T-cell (primary cell): ENCODE measurements at places on chromosomes 2 and 18.

DNA sequence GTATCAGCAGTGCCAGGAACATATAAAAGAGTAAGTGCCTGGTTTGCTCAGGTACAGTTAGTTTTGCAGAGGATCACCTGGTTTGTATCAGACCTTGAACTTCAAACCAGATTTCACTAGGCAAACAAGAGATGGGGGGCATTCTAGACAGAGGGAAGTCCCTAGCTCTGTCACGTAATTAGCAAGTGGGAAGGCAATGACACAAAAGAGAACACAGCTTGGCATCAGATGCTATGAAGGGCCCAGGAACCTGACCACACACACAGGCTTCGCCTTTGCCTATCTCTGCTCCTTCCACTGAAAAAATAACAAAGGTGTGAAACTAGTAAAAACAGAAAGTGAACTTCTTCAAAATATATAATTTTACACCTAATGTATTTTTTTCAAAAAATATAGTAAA lies 62.6 kb downstream of the CERKL start:
- no peak for DNase-seq
- H3K4me1 ChIP-seq: no peaks in the 10 kb centered on the region
- H3K27me3 ChIP-seq: no peaks in the 10 kb centered on the region
- H3K4me3 ChIP-seq: no peak overlapping the region

DNA sequence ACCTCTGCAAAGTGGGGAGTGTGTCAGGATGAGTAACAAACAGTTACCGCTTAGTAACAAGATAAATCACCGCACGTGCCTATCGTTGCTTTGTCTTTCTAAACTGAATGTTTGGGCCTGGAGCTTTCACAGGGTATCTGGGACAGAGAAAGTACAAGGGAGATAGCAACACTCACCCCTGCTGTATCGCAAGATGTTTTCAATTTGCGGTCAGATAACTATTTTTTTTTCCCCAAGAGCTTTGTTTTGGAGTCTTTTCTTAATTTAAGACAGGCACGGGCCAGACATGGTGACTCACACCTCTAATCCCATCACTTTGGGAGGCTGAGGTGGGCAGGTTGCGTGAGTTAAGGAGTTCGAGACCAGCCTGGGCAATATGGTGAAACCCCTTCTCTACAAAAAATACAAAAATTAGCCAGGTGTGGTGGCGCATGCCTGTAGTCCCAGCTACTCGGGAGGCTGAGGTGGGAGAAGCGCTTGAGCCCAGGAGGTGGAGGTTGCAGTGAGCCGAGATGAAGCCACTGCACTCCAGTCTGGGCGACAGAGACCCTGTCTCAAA lies 146.6 kb downstream of the GBX2 start:
- H3K27me3 ChIP-seq: peaks cover 5% of the 10 kb centered on the region
- no peak overlapping the region for H3K27ac ChIP-seq
- H3K4me3 ChIP-seq: no peak overlapping the region
- DNase-seq: no peak

DNA sequence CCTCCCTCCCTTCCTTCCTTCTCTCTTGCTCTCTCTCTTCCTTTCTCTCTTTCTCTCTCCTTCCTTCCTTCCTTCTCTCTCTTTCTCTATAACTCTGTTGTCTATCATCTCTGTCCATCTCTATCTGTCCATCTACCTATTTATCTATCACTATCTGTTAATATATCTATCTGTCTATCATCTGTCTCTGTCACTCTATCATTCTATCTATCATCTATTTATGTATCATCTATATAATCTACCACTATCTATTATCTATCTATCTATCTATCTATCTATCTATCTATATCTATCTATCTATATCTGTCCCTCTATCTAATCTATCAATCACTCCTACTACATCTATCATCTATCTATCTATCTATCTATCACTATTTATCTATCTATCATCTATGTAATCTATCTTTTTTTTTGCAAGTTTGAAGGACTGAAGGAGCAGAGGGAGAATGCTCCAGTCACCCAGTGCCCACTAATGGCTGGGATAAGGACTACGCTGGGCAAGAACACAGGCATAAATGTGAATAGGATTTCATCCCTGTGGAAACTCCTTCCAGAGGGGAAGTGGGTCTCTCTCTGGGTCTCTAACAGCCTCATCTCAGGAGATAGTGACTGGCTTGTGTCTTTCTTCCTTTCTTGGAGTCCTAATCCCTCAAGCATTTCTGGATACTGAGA lies 427.0 kb downstream of the LPIN1 start:
- H3K4me1 ChIP-seq: peaks cover 44% of the 10 kb centered on the region
- no peak for DNase-seq

DNA sequence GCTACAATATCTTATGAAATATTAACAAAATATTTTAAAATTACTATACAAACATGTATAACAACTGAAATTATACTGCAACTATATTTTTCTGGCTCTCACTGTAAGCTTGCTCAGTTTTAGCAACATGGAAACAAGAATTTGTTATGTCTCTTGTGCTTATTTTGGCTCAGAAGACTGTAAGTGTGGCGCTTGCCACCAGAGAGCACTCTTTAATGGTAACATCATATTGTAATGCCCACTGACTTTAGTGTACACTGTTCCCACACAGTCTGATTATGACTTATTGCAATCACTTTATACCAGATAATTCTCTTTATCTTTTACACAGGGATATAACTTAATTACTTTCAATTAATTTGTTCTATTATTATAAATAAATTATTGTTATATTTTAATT lies 1500.6 kb upstream of the TMEFF2 start:
- H3K27ac ChIP-seq: no peak overlapping the region
- no peaks in the 10 kb centered on the region for H3K27me3 ChIP-seq
- no peak for DNase-seq
- H3K4me3 ChIP-seq: no peak overlapping the region

DNA sequence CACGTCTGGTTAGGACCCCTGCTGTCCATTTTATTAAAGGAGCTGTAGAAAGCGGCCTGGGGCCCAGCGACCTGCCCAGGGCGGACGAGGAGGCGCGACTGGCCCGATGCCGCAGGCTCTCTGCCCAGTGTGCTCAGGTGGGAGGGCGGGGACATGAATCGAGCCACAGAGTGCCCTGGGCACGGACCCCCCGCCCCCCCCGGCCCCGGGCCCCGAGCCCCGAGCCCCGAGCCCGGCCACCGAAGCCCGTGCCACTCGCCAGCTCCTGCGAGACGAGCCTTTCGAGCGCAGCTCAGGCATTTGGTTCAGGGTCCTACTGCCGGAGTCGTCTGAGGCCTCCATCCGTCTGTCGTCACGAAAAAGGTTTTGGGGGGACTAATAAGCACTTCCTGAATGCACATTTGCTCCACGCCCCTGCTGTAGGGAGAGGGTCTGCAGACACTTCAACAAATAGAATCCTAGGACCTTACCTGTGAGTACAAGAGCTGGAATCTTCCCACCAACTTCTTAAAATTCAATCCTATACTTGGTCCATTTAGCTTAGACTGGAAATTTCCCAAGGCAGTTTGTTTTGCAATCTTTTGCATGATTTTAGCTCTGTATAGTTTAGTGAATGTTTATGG lies 602 bp upstream of the ADAM17 start:
- no peaks in the 10 kb centered on the region for H3K27me3 ChIP-seq
- H3K36me3 ChIP-seq: no peaks in the 10 kb centered on the region
- peak; percentile 9 for DNase-seq
- H3K4me1 ChIP-seq: peaks cover 31% of the 10 kb centered on the region

GRCh38 chr2:222058819-222059445 lies 239.9 kb downstream of the PAX3 start:
- H3K27me3 ChIP-seq: peaks cover 3% of the 10 kb centered on the region
- no peak overlapping the region for H3K4me3 ChIP-seq
- no peaks in the 10 kb centered on the region for H3K4me1 ChIP-seq

- H3K4me1 ChIP-seq: no peaks in the 10 kb centered on the region
- H3K27me3 ChIP-seq: no peaks in the 10 kb centered on the region
- H3K4me3 ChIP-seq: no peak overlapping the region
- DNase-seq: no peak
These were observed 323.1 kb downstream of the NBAS start for GRCh38 chr2:15238028-15238427.

GRCh38 chr2:24824966-24825882 lies 32.0 kb downstream of the CENPO start:
- peaks cover 20% of the 10 kb centered on the region for H3K36me3 ChIP-seq
- H3K4me3 ChIP-seq: no peak overlapping the region

- H3K4me1 ChIP-seq: no peaks in the 10 kb centered on the region
- no peak overlapping the region for H3K4me3 ChIP-seq
- no peaks in the 10 kb centered on the region for H3K27me3 ChIP-seq
- no peak overlapping the region for H3K27ac ChIP-seq
These were observed 85.9 kb downstream of the FEZ2 start for GRCh38 chr2:36511858-36512603.

GRCh38 chr18:79779700-79780190 lies 18.0 kb upstream of the KCNG2 start:
- H3K27ac ChIP-seq: no peak overlapping the region
- no peaks in the 10 kb centered on the region for H3K36me3 ChIP-seq
- H3K4me1 ChIP-seq: no peaks in the 10 kb centered on the region
- peaks cover 52% of the 10 kb centered on the region for H3K27me3 ChIP-seq
- H3K4me3 ChIP-seq: no peak overlapping the region
- DNase-seq: peak; percentile 14

- H3K27ac ChIP-seq: no peak overlapping the region
- no peak for DNase-seq
- H3K4me1 ChIP-seq: no peaks in the 10 kb centered on the region
- no peaks in the 10 kb centered on the region for H3K27me3 ChIP-seq
- no peaks in the 10 kb centered on the region for H3K36me3 ChIP-seq
- no peak overlapping the region for H3K4me3 ChIP-seq
These were observed 784.9 kb downstream of the EPHA4 start for GRCh38 chr2:220787251-220787650.

DNA sequence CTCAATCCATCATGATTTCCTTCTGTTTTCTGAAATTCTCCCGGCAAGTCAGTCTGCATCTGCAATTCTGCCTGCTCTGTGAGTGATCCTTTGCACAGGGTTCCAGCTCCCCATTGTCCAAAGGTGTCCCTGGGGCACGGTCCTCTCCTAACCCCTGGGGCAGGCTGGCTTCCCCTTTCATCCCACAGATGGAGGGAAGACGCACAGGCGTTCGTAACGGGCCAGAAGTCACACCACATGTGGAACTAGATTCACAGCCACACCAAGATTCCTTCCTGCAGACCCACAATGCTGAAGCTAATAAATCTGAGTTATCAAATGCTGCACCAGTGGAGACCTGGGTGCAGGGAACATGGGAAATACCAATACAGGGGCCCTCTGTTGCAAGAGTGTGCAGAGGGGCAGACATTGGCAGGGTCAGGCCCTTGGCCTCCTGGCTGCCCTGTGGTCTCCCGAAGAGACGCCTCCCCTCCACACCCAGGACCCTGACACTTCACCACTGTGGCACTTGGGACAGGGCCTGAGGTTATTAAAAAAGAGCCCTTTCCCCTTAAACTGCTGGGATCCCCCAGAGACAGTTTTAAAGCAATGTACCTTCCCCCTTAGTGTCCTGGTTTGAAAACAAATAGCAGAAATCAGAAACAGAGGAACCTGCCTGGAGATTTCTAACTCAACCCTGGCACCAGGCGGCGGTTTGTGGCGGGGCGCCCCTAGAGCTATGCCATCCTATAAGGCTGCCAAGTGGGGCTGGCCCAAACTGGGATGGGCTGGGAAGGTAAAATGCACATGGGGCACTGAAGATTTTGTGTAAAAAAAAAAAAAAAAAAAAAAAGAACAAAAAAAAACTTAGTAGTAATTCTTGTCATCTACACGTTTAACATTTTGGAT lies 15.4 kb downstream of the ZNF516 start:
- no peak overlapping the region for H3K27ac ChIP-seq
- H3K4me3 ChIP-seq: no peak overlapping the region
- no peak for DNase-seq
- H3K27me3 ChIP-seq: peaks cover 14% of the 10 kb centered on the region

DNA sequence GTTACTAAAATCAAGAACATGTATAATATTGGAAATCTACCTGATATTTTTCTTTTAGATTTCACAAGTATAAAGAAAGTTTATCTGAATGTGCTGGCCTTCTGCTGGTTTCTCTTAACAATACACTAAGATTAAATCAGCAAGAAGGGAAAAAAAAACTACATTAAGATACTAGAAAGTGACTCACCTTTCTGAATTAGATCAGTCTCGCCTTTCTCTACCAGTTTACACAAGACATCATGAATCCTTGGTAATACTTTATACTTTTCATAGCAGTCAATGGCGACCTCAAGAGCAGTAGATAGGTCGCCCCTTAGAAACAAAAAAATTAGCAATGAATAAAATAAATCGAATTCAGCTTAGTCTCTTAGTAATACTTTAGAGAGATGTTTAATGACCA lies 61.2 kb downstream of the LRPPRC start:
- H3K27me3 ChIP-seq: no peaks in the 10 kb centered on the region
- no peak overlapping the region for H3K27ac ChIP-seq
- H3K4me1 ChIP-seq: no peaks in the 10 kb centered on the region
- no peak for DNase-seq
- H3K4me3 ChIP-seq: no peak overlapping the region

DNA sequence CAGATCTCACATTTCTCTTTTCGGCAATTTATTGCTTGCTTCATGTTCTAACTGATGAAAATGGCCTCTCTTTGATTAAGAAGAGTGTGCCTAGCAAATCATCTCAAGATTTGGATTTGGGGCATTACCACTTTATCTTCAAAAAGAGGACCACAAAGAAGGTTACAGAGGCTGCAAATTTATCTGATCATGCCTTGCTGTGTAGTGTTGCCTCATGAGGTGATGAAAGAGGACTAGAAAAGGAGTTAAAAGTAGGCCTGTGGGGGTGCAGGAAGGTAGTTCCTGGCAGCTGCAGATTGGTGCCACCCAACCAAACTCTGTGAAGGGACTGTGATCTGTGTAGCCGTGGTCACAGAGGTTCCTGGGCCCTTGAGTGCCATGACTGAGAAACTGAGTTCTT lies 69.2 kb downstream of the PRELID3A start:
- no peaks in the 10 kb centered on the region for H3K27me3 ChIP-seq
- no peak for DNase-seq
- no peak overlapping the region for H3K27ac ChIP-seq
- no peak overlapping the region for H3K4me3 ChIP-seq

DNA sequence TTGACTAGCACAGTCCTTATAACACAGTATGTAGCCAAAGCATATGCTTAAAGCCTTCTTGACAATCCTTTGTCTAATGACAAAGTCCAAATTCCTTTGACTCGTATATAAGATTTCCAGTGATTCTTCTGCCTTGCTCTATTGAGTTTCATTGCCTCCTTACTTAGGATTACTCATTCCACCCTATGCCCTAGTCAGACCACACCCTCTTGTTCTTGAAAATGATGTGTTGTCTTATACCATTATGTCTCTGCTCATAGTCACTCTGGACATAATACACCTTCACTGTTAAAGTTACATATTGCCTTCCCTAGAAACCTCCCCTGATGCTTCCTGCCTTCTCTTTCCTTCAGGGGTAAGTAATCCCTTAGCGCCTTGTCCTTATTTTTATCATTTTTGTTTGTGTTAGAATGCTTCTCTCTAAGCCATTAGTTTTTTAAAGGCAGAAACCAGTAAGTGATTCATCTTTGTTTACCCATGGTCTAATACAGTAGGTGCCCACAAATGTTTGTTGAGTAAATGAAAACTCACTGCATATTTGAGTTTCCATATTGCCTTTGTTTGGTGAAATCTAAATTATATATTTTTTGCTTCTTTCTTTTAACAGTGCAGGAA lies 19.3 kb downstream of the GPD2 start:
- no peaks in the 10 kb centered on the region for H3K36me3 ChIP-seq
- no peaks in the 10 kb centered on the region for H3K4me1 ChIP-seq
- no peak overlapping the region for H3K4me3 ChIP-seq
- DNase-seq: no peak
- H3K27me3 ChIP-seq: no peaks in the 10 kb centered on the region
- no peak overlapping the region for H3K27ac ChIP-seq

GRCh38 chr2:198374375-198375082 lies 570.1 kb downstream of the PLCL1 start:
- no peaks in the 10 kb centered on the region for H3K36me3 ChIP-seq
- H3K27me3 ChIP-seq: peaks cover 4% of the 10 kb centered on the region
- no peak overlapping the region for H3K4me3 ChIP-seq
- H3K4me1 ChIP-seq: no peaks in the 10 kb centered on the region
- no peak for DNase-seq
- no peak overlapping the region for H3K27ac ChIP-seq
